Activated CD4-positive, alpha-beta T cell treated with anti-CD3 and anti-CD28 coated beads, Interleukin-2, amount 10 ng/mL, durations not matched to agents 24 days and 14 days (primary cell): ENCODE measurements at places on chromosomes 6 and 20.
A peak's percentile ranks its signal among the peaks of the same experiment; 100 is the strongest.

DNA sequence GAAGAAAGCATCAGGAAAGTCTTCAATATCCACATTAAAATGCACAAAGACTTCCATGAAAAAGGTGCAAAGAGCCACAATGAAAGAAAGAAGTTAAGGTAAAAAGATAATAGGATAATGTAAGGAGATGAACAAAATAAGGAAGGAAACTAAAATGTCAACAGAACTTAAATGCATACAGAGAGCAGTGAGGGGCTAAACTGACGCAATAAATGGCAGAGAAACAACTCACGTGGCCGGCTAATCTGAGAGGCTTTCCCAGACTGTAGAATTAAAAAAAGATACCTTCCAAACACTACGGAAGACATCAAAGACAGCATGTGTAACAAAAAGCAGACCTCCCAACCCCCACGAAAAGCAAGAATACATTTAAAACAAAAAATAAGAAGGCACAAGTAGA lies 73.7 kb downstream of the GMDS start:
- no peaks in the 10 kb centered on the region for H3K36me3 ChIP-seq
- no peak overlapping the region for H3K27ac ChIP-seq
- no peak overlapping the region for H3K4me3 ChIP-seq
- DNase-seq: no peak
- H3K4me1 ChIP-seq: peaks cover 13% of the 10 kb centered on the region
- H3K27me3 ChIP-seq: peaks cover 7% of the 10 kb centered on the region

DNA sequence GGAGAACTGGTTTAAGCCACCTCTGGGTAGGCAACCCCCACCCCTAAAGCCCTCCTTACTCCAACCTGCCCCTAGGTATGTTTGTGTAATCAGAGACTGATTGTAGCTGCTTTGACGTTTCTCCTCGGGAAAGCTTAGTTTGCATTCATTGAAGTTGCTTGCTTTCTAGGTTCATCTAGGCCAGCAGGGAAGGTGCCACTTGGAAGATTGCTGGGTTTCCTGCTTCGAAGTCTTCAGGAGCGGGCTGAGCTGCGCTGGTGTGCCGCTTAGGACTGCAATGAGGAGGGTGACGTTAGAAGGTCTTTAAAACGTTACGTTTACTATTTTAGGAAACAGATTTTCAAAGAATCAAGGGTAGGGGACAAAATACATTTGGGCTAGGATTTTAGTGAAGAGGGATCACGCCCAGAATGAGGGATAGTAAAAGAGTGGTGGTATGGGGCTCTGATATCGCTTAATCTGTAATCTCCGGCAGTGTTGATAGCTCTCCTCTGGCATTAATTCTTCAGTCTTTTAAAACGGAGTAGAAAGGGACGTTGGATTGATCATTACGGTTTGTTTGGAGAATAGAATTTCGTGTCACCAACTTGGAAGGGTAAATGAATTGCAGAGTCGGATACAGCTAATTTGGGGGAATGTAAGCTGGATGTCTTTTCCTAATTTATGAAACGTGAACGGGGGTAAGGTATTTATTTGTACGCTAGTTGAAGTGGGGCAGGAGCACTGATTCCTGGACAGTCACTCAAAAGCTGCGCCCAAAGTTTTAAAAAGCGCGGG lies 92.6 kb upstream of the PRDM1 start:
- H3K27me3 ChIP-seq: peaks cover 39% of the 10 kb centered on the region
- no peaks in the 10 kb centered on the region for H3K36me3 ChIP-seq
- peak; percentile 65 for DNase-seq
- H3K4me3 ChIP-seq: peak overlapping the region; percentile 93
- peak overlapping the region; percentile 81 for H3K27ac ChIP-seq

- DNase-seq: no peak
- H3K27ac ChIP-seq: no peak overlapping the region
- no peaks in the 10 kb centered on the region for H3K4me1 ChIP-seq
- H3K27me3 ChIP-seq: no peaks in the 10 kb centered on the region
- H3K36me3 ChIP-seq: peaks cover 20% of the 10 kb centered on the region
These were observed 365.1 kb upstream of the SOX4 start for GRCh38 chr6:21228411-21228810.

- no peaks in the 10 kb centered on the region for H3K36me3 ChIP-seq
- H3K27me3 ChIP-seq: no peaks in the 10 kb centered on the region
- no peak overlapping the region for H3K4me3 ChIP-seq
- H3K4me1 ChIP-seq: no peaks in the 10 kb centered on the region
- H3K27ac ChIP-seq: no peak overlapping the region
- DNase-seq: no peak
These were observed 873.7 kb downstream of the KIF16B start for GRCh38 chr20:15699431-15700146.

- DNase-seq: no peak
- peaks cover 59% of the 10 kb centered on the region for H3K36me3 ChIP-seq
- H3K4me3 ChIP-seq: no peak overlapping the region
- peaks cover 37% of the 10 kb centered on the region for H3K4me1 ChIP-seq
- H3K27ac ChIP-seq: peak overlapping the region; percentile 57
- H3K27me3 ChIP-seq: no peaks in the 10 kb centered on the region
These were observed 82.7 kb downstream of the THEMIS start for GRCh38 chr6:127818149-127818548.

DNA sequence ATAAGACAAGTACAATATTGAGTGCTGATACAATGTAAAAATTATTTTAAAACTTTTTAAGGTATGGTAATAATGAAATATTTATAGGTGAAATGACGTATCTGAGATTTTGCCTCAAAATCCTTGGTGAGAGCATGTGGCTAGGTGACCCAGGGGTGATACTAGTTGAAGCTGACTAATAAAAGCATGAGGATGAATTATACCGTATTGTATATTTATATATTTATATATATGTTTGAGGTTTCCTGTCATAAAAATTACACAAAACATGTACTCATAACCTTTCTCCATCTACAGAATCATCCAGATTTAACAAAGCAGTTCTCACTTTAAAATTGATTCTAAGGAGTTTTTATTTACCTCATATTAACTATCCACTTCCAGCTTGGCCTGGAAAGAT lies 358.1 kb downstream of the CDKAL1 start:
- H3K27ac ChIP-seq: no peak overlapping the region
- peaks cover 13% of the 10 kb centered on the region for H3K36me3 ChIP-seq
- no peak for DNase-seq
- H3K4me1 ChIP-seq: no peaks in the 10 kb centered on the region
- no peak overlapping the region for H3K4me3 ChIP-seq

- no peak overlapping the region for H3K4me3 ChIP-seq
- no peak for DNase-seq
- no peaks in the 10 kb centered on the region for H3K4me1 ChIP-seq
- peaks cover 13% of the 10 kb centered on the region for H3K27me3 ChIP-seq
- H3K27ac ChIP-seq: no peak overlapping the region
These were observed 64.4 kb downstream of the TMEM242 start for GRCh38 chr6:157258878-157259277.

DNA sequence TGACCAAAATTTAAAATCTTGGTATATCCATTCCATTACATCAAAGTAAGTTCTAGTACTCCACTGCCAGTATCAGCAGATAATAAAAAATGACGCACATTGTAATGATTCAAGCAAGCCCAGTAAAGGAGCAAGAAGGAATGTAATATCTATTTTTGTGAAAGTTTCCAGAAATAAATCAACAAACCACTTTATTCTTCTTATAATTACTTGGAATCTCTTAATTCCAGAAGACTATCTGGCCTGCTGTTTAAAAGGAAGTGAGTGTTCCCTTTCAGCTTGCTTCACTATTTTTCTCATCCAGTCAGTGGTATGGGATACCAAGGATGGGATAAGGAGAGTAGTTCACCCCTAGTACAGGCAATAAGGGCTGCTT lies 42.2 kb upstream of the DSE start:
- DNase-seq: no peak
- H3K36me3 ChIP-seq: no peaks in the 10 kb centered on the region
- H3K4me1 ChIP-seq: no peaks in the 10 kb centered on the region
- peaks cover 4% of the 10 kb centered on the region for H3K27me3 ChIP-seq
- H3K27ac ChIP-seq: no peak overlapping the region
- H3K4me3 ChIP-seq: no peak overlapping the region

- H3K4me3 ChIP-seq: no peak overlapping the region
- H3K4me1 ChIP-seq: peaks cover 2% of the 10 kb centered on the region
- no peak overlapping the region for H3K27ac ChIP-seq
- H3K27me3 ChIP-seq: peaks cover 37% of the 10 kb centered on the region
- no peaks in the 10 kb centered on the region for H3K36me3 ChIP-seq
These were observed 12.1 kb upstream of the IL17A start for GRCh38 chr6:52174118-52174517.

GRCh38 chr20:2103461-2104153 lies 2.0 kb downstream of the STK35 start:
- peak; percentile 63 for DNase-seq
- peaks cover 37% of the 10 kb centered on the region for H3K36me3 ChIP-seq
- peaks cover 9% of the 10 kb centered on the region for H3K27me3 ChIP-seq
- H3K27ac ChIP-seq: peak overlapping the region; percentile 93
- peak overlapping the region; percentile 97 for H3K4me3 ChIP-seq

DNA sequence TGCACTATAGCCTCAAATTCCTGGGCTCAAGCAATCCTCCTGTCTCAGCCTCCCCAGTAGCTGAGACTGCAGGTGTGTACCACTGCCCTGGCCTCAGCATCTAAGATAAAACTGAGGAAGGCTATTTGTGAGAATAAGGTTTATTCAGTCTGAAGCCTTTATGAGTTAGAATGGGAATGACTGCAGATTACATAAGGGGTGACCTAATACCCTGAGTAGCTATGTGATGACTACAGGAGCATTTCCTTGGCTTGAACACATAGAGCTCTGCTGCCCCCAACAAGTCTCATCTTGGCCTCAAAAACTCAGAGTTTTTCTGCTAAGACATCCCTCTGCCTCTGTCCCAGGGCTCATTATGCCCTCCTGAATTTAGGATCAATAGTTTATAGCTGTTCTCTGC lies 7.6 kb downstream of the GSS start:
- H3K27ac ChIP-seq: no peak overlapping the region
- peaks cover 3% of the 10 kb centered on the region for H3K4me1 ChIP-seq
- peaks cover 37% of the 10 kb centered on the region for H3K36me3 ChIP-seq

- no peaks in the 10 kb centered on the region for H3K27me3 ChIP-seq
- peaks cover 13% of the 10 kb centered on the region for H3K4me1 ChIP-seq
- H3K36me3 ChIP-seq: peaks cover 47% of the 10 kb centered on the region
- DNase-seq: peak; percentile 49
These were observed 79.0 kb downstream of the SAMD3 start for GRCh38 chr6:130143709-130144108.

DNA sequence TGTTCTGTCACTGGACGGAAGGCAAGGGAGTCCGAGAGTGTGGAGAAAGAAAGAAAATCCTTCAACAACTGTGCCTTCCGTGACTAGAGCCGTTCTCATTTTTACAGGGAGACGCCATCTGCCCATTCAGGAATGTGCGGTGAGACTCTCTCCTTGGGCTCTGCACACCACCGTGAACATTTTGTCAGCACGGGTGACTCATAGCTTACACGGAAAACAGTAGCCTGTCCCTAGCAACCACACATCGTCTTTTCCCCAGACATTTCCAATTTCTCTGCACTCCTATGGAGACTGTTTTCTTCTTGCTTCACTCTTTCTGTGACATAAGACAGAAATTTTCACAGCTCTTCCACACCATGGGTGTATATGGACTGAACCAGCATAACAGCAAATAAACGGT lies 55.1 kb downstream of the TBXT start:
- H3K4me3 ChIP-seq: no peak overlapping the region
- H3K27me3 ChIP-seq: peaks cover 4% of the 10 kb centered on the region
- no peak overlapping the region for H3K27ac ChIP-seq
- H3K36me3 ChIP-seq: no peaks in the 10 kb centered on the region
- H3K4me1 ChIP-seq: no peaks in the 10 kb centered on the region
